ENCODE measurements at places on chromosomes 5 and 9.

DNA sequence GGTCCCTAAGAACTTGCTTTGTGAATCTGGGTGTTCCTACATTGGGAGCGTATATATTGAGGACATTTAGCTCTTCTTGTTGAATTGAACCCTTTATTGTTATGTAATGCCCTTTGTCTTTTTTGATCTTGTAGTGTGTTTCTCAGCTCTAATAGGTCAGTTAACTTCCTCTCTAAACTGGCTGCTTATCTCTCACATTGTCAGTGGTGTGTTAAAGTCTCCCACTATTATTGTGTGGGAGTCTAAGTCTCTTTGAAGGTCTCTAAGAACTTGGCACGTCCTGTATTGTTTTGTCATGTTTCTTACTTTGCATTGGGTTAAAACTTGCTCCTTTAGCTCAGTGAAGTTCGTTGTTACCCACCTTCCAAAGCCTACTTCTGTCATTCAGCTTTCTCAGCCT is 36.2 kb downstream of the RIC1 start:
- DNase-seq = peak; percentile 49

DNA sequence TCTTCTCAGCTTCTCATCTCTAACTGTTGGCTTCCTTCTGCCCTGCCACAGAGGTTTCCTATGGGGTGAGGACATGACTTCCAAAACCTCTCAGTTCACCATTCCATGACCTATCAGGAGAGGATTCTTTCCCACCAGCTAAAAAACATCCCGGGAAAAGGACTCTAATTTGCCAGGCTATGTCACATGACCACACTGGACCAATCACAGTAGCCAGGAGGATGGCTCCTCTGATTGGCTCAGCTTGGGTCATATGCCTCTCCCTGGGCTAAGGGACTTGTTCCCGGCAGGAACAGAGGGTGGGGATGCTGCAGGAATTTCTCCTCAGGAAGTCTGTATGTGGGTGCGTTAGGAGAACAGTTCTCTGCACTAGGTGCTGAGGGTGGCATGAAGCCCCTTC is 40.3 kb upstream of the XPA start:
- DNase-seq = peak; percentile 27

GRCh38 chr5:3384531-3384930 is 211.1 kb upstream of the IRX1 start:
- no peak for DNase-seq

DNA sequence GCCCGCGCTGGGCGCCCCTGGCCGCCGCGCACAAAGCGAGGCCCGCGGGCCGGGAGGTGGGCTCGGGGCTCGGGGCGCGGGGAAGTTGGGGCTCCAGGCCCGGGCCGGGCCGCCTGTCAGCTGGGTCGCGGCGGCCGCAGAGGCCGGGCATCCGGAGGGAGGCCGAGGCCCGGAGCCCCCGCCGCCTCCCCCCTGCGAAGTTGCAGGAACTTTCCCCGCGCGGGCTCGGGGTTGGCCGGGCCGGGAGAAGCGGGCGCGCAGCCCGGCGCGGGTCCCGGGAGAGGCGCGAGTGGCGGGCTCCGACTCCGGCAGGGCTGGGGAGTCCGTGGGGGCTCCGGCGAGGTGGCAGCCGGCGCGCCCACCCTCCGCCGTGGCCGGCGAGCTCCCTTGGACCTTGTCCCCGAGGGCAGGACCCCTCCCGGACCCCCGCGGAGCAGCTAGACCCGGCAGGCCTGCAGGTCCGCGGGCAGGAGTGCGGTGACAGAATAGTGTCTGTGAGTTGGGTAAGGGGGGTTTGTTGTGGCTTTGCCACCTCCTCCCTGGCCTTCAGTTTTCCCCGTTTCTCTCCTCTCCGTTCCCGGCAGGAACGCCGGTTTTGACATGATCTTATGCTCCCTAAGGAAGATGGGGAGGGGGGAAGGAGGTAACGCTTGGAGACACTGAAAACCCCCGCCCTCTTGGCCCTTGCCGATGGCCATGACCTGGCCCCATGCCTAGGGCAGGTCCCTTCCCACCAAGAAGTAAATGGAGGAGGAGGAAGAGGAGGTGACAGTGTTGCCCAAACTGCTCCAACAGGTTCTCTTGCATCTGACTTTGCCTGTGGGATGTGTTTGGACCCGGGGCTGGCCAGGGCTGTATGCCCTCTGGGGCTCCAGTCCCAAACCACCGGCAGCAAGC is 942 bp downstream of the PHF2 start:
- no peak for DNase-seq

GRCh38 chr9:107224252-107224651 is 58.8 kb upstream of the RAD23B start:
- DNase-seq = no peak

DNA sequence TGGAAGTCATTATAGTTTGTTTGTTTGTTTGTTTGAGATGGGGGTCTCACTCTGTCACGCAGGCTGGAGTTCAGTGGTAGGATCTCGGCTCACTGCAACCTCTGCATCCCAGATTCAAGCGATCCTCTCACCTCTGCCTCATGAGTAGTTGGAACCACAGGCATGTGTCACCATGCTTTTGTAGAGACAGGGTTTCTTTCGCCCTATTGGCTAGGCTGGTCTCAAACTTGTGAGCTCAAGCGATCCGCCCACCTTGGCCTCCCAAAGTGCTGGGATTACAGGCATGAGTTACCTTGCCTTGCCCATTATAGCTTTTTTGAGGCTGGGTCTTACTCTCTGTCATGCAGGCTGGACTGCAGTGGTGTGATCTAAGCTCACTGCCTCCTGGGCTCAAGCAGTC is 28.8 kb downstream of the NSD1 start:
- DNase-seq = no peak

DNA sequence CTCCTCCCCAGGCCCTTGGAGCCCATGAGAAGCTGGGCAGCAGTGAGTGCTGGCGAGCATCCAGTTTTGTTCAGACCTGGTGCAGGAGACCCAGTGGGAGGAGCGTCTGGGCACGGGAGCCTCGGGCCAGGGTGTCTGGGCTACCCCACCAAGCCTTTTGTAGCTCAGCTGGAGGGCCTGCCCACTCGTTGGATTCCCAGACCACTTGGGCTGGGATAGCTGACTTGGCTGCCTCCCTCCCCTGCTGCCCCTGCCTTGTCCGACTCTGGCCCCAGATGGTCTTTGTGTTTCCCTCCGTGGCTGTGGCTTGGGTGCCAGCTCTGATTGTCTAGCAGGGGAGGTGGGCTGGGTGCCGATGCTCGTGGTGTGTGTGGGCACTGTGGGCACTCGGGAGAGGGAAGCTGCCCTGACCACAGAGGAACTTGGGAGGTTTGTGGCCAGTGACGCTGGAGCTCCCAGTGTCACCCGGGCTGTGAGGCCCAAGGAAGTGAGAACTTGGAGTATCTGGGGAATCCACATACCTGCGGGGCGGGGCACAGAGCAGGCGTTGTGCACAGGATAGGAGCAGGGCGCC is 47.3 kb downstream of the WNK2 start:
- DNase-seq = no peak

GRCh38 chr9:84723426-84723825 is 53.9 kb downstream of the NTRK2 start:
- DNase-seq = no peak

DNA sequence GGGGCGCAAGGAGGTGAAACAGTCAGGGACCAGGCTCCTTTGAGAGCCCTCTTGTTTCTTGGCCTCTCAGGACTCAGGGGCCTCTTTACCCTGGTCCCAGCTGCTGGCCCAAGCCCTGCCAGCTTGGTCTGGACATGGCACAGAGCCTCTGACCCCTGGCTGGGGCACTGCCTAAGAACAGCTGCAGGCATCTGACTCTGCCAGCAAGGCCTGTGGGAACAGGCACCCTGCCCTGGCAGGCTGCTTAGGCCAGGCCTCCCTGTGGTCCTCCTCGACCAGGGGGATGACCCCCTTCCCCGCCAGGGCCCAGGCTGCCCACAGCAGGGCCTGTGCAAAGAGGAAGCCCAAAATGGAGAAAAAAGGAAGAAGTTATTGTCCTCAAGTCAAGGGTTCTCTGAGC is 25.5 kb downstream of the OLFML2A start:
- no peak for DNase-seq

GRCh38 chr5:142547445-142548380 is 138.2 kb downstream of the FGF1 start:
- no peak for DNase-seq

- peak; percentile 62 for DNase-seq
These were observed 772.7 kb downstream of the BRINP1 start for GRCh38 chr9:118596374-118597015.

Data from NCI-H226 (cell line).